ENCODE measurements at places on chromosomes 16 and 17.

- DNase-seq: no peak
Observed at GRCh38 chr16:78246559-78246958, 147.1 kb downstream of the WWOX start.

GRCh38 chr16:73713778-73714495 is 582.7 kb upstream of the PSMD7 start:
- no peak for DNase-seq

DNA sequence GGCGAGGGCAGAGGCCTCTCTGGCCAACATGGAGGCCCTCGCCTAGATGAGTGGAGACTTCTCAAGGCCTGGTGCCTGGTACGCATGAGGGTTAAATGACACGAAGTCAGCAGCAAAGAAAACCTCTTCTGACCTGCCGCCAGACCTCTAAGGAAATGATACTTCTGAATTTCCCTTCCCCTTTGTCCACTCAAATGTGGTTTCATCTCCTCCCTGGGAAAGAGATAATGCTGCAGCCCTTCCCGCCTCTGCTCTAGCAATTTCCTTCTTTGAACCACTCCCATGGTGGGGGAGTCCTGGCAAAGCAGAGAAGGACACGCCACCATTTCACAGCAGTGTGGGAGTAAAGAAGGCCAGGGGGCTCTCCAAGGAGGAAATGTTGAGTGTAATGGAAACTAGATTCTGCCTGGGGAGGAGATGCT is 65.7 kb upstream of the BCAR1 start:
- peak; percentile 47 for DNase-seq

- no peak for DNase-seq
Observed at GRCh38 chr16:13909872-13910303, 10.1 kb upstream of the ERCC4 start.

DNA sequence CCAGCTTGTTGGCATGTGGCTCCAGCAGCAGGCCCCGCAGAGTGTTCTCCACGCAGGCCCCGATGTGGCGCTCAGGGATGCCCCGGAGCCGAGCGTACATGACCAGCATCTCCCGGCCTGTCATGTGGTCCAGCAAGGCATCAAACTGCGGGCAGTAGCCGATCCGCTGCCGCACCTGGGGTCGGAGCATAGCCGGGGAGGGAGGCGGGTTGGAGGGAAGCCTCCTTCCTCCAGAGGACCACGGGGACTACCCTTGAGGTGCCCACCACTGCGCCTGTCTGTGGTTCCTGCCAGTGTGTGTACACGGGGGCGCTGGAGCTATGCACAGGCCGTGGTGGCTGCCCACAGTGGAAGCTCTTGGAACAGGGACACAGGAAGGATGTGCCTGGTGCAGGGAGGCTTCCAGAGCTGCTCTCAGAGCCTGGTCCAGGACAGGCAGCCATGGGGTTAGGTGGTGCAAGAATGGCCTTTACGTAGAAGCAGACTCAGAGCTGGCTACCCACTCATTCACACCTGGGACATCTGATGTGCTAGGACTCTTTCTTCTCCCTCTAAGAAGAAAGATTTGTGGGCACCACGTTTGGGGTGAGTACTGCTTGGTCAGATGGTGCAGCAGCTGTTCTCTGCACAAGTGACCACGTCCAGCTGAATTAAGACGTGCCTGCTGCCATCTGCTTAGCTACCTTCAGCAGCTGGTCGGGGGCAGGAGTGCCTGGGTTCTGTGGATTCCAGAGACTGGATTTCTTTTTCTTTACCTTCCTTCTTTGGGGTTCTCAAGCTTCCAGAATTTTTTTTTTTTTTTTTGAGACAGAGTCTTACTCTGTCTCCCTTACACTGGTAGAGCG is 11.3 kb upstream of the RNPS1 start:
- no peak for DNase-seq
